ENCODE measurements at places on chromosomes 2 and 18.

DNA sequence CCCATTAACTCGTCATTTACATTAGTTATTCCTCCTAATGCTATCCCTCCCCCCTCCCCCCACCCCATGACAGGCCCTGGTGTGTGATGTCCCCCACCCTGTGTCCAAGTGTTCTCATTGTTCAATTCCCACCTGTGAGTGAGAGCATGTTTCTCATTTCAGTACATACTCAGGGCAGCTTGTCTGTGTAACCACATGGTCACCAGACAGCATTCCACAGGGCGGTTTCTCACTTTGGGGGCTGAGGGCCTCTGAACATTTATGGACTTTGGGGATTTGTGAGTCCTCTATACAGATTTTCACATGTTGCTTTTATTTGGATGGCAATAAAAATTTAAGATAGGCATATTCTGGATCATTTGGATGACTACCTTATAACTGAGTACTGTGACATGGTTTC is 84.0 kb downstream of the LYPD6B start:
- no peaks in the 10 kb centered on the region for H3K27me3 ChIP-seq
- no peak overlapping the region for H3K4me3 ChIP-seq
- no peak for DNase-seq
- no peaks in the 10 kb centered on the region for H3K4me1 ChIP-seq
- H3K36me3 ChIP-seq, result no peaks in the 10 kb centered on the region

DNA sequence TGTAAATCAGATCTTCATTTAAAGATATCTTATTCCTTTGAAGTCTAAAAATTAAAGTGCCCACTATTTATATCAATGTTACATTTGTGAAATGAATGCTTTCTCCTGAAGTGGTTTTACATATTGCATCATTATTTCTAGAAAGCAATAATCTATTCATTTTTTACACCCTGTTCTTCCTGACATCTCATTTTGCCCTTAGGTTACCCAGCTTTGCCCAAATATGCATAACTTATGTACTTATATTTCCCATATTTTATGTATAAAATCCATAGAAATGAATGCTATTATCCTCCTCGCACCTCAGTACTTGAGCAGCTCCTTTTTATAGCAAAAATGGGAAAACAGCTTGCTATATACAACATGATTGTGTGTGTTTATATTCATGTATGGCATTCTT is 396.5 kb upstream of the DSEL start:
- H3K36me3 ChIP-seq, result no peaks in the 10 kb centered on the region
- H3K27ac ChIP-seq, result no peak overlapping the region
- H3K4me1 ChIP-seq, result peaks cover 5% of the 10 kb centered on the region
- peaks cover 3% of the 10 kb centered on the region for H3K27me3 ChIP-seq
- DNase-seq, result no peak

DNA sequence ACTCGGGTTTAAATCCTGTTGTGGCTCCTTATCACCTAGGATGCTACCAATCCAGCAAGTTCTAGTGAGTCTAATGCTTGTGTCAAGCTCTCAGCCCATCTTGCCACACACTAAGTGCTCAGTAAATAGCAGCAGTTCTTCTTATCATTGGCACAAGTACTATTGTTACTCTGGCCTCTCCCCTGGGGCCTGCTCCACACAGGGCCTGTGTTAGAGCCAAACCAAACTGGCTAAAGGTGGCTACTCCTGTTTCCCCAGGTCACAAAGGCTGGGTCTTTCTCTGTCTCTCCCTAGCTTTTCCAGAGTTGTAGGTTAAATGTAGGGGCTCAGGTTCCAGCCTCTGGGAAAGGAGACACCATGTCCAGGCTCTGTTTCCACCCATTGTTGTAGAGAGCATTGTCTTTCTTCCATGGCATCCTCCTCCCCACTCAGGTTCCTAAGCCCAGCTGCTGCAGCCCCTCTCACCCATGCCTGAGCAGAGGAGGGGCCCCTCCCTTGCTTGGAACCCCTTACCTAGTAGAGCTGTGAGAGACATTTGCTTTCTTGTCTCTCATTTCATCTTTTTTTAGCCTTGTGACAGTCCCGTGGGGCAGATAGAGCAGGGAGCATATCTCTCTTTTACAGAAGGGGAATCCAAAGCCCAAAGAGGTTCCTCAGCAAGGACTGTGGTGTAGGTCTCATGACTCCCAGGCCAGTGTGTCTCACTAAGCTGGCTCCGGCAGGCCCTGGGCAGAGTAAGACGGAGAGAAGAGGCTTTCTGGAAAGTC is 56.4 kb upstream of the OTOF start:
- H3K27ac ChIP-seq, result peak overlapping the region; percentile 46
- DNase-seq, result no peak
- no peaks in the 10 kb centered on the region for H3K27me3 ChIP-seq
- H3K4me3 ChIP-seq, result no peak overlapping the region

- no peak overlapping the region for H3K27ac ChIP-seq
- no peak for DNase-seq
- H3K27me3 ChIP-seq, result peaks cover 4% of the 10 kb centered on the region
- no peaks in the 10 kb centered on the region for H3K36me3 ChIP-seq
- no peak overlapping the region for H3K4me3 ChIP-seq
These were observed 55.6 kb downstream of the FAM168B start for GRCh38 chr2:131037398-131038257.

- H3K4me1 ChIP-seq, result no peaks in the 10 kb centered on the region
- H3K27me3 ChIP-seq, result no peaks in the 10 kb centered on the region
- DNase-seq, result no peak
- no peak overlapping the region for H3K4me3 ChIP-seq
These were observed 21.5 kb downstream of the CHCHD5 start for GRCh38 chr2:112605926-112606325.

DNA sequence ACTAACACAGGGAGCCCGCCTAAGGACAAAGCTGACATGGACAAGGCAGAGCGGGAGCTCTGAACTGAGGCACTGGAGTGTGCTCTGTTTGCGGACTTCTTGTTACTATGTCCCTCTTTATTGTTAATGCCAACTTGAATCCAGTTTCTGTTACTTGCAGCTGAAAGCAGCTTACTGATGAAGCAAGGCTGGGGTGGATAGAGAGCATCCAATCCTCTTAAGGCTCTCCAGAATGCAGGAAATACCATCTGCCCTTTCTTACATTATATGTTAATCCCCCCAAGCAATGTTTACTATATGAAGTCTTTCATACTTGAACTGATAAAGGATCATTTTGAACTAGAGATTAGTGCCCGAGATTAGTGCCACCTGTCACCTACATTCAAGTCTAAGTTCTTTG is 9.4 kb downstream of the FAM210A start:
- H3K27ac ChIP-seq, result no peak overlapping the region
- H3K4me3 ChIP-seq, result no peak overlapping the region
- no peaks in the 10 kb centered on the region for H3K36me3 ChIP-seq
- H3K4me1 ChIP-seq, result no peaks in the 10 kb centered on the region
- no peaks in the 10 kb centered on the region for H3K27me3 ChIP-seq
- DNase-seq, result no peak

Measured in glutamatergic neuron (in vitro differentiated cells).